Activated T-helper 17 cell treated with anti-CD3 and anti-CD28 coated beads, Interleukin-2, amount 50 U/mL, for 72 hours (primary cell): ENCODE measurements at places on chromosomes 12 and 14. TPM values are rescaled to one million over a fixed set of nuclear protein-coding genes. Genes with fewer than 3 reads are reported as not detected.
A peak's percentile ranks its signal among the peaks of the same experiment; 100 is the strongest.

- peaks cover 38% of the 10 kb centered on the region for H3K4me1 ChIP-seq
- H3K27ac ChIP-seq, result no peak overlapping the region
- no peak overlapping the region for H3K4me3 ChIP-seq
- H3K27me3 ChIP-seq, result no peaks in the 10 kb centered on the region
- H3K36me3 ChIP-seq, result peaks cover 47% of the 10 kb centered on the region
Measured at GRCh38 chr12:94265966-94266745, 117.8 kb downstream of the PLXNC1 start.

- H3K27me3 ChIP-seq, result peaks cover 4% of the 10 kb centered on the region
- no peak for ATAC-seq
- no peak overlapping the region for H3K4me3 ChIP-seq
- no peaks in the 10 kb centered on the region for H3K4me1 ChIP-seq
- H3K27ac ChIP-seq, result no peak overlapping the region
Measured at GRCh38 chr12:28602786-28603185, 412.5 kb downstream of the CCDC91 start.

DNA sequence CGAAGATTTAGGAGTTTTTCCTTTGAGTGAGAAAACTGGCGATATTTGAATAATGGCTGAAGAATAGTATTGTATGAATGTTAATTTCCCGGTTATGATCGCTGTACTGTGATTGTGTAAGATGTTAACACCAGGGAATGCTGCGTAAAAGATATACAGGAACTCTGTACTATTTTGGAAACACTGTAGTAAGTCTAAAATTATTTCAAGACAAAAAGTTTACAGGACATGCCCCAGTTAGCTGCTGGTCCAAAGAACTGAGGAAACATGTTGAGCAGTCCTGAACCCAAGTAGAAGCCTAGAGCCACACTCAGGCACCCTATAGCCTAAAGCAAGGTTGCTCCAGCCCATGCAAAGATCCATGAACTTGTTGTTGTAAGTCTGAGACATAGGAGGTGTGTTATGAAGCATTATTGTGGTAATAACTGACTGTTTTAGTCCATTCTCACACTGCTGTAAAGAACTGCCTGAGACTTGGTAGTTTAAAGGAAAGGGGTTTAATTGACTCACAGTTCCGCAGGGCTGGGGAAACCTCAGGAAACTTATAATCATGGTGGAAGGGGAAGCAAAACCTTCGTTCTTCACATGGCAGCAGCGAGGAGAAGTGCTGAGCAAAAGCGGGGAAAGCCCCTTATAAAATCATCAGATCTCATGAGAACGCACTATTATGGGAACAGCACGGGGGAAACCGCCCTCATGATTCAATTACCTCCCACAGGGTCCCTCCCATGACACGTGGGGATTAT, 99.8 kb upstream of the RESF1 start:
- no peaks in the 10 kb centered on the region for H3K36me3 ChIP-seq

- no peaks in the 10 kb centered on the region for H3K36me3 ChIP-seq
- H3K4me3 ChIP-seq, result no peak overlapping the region
- H3K27ac ChIP-seq, result no peak overlapping the region
Measured at GRCh38 chr12:19206493-19207077, 77.1 kb downstream of the PLEKHA5 start.

Gene PPM1H
- total RNA-seq, result not detected

DNA sequence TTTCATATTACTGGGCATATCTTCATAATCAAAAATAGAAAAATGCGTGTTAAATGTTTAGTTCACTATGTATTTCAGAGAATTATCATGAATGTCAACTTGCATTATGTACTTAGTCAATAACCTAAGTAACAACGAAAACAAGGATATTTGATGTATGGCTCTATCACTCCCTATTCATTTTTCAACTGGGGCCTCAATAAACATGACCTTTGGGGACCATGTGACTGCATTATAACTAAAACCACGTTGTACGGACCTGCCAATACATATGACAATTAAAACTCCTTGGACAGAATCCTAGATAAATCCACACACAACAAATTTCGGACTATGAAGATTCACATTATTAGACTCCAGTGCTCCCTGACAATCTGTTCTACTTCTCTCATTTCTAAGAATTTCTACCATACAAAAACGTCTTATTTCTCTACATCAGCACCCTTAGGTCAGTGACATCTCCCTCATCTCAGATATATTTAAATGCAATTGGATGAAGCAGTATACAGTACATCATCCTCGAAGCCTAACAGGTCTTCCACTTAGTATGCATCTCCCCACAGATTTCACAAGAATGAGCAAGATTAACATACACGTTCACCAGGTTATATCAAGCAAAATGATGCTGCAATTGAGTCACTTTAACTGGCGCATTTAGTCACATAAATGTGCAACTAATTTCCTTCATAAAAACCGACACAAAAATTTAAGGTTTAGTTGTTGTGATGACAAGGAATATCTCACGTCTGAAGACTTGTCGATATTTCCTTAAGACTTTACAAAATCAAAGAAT, 1.5 kb downstream of the UBE2N start:
- peaks cover 33% of the 10 kb centered on the region for H3K36me3 ChIP-seq
- peaks cover 49% of the 10 kb centered on the region for H3K4me1 ChIP-seq
- no peaks in the 10 kb centered on the region for H3K27me3 ChIP-seq
- ATAC-seq, result no peak
- H3K27ac ChIP-seq, result peak overlapping the region; percentile 96

- H3K27ac ChIP-seq, result no peak overlapping the region
- H3K27me3 ChIP-seq, result peaks cover 20% of the 10 kb centered on the region
- peaks cover 11% of the 10 kb centered on the region for H3K4me1 ChIP-seq
Measured at GRCh38 chr12:53746592-53747092, 5.1 kb downstream of the CISTR start.

DNA sequence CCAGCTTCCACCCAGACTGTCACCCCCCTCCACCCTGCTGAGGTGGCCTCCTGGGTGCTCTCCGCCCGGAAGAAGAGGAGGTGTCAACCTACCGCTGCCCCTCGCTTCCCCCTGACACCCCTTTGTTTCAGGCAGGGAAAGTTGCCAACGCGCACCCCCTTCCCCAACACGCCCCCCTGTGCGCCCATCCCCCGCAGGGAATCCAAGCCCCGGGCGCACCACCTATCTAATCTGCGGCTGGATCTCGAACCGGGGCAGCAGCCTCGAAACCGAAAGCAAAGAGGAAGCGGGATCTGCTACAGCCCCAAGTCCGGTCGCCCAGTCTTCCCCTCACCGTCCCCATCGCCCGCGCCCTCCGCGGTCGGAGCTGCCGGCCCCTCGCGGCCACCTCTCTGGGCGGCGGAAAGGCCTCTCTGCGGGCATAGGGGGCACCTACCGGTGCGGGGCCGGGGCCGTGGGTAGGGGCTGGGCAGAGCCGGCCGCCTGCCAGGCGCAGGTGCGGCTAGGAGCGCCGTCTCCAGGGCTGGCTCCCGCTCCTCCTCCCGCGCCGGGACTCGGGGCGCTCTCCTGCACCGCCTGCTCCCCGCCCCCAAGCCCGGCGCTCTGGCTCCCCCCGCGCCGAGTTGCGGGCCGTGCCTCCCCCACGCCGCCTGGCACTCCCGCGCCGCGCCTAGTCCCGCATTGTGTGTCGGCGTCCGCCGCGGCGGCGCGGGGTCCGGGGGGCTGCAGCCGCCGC, 18.3 kb upstream of the PLEKHH1 start:
- no peaks in the 10 kb centered on the region for H3K36me3 ChIP-seq
- peak overlapping the region; percentile 66 for H3K27ac ChIP-seq
- H3K4me3 ChIP-seq, result peak overlapping the region; percentile 76
